Aorta (tissue), 5 donors: ENCODE measurements at places on chromosomes 3 and 15.

GRCh38 chr15:72368899-72369298 lies 6.9 kb downstream of the HEXA start:
- DNase-seq, result peak; percentile 77

GRCh38 chr15:90184786-90185704 lies 16.1 kb upstream of the SEMA4B start:
- DNase-seq, result peak; percentile 90

DNA sequence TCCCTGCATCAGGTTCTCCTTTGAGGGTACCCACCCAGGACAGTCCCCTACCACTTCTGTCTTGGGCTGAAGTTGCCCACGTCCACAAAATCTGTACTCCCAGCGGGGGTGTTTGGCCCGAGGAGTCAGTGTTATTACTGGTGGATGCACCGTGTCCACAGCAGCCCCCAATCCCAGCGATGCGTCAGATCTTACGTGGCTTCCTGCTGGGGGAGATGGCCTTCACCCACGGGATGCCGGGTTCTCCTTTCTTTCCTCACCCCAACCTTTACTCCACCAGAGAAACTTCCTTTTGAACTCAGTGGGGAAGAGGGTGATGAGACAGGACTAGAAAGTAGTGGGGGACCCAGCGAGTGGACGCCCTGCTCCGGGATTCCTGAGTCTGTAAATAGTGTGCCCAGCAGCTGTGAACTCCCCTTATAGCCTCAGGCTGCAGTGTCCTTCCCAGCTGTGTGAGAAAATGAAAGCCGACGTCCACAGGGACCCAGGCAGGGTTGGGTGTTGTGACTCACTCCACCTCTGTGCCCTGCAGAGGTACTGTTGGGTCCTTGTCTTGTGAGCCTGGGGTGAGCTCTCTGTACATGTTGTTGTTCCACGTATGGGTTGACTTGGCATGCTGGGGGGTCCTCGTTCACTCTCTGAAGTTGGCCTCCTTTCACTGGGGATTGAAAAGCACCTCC lies 31.5 kb downstream of the CRTAP start:
- DNase-seq, result no peak

GRCh38 chr3:112333002-112333380 lies at the start of gene CD200:
Gene CD200 (plus strand): TSS chr3:112333156. CDS start chr3:112333213, 57 bp downstream.
- peak; percentile 89 for DNase-seq

- DNase-seq, result no peak
These were observed 133.4 kb downstream of the CHST2 start for GRCh38 chr3:143252931-143253330.

GRCh38 chr3:35659768-35660167 lies 20.4 kb downstream of the ARPP21 start:
- no peak for DNase-seq

- DNase-seq, result peak; percentile 63
These were observed 186.9 kb downstream of the ARRDC4 start for GRCh38 chr15:98147415-98147814.

DNA sequence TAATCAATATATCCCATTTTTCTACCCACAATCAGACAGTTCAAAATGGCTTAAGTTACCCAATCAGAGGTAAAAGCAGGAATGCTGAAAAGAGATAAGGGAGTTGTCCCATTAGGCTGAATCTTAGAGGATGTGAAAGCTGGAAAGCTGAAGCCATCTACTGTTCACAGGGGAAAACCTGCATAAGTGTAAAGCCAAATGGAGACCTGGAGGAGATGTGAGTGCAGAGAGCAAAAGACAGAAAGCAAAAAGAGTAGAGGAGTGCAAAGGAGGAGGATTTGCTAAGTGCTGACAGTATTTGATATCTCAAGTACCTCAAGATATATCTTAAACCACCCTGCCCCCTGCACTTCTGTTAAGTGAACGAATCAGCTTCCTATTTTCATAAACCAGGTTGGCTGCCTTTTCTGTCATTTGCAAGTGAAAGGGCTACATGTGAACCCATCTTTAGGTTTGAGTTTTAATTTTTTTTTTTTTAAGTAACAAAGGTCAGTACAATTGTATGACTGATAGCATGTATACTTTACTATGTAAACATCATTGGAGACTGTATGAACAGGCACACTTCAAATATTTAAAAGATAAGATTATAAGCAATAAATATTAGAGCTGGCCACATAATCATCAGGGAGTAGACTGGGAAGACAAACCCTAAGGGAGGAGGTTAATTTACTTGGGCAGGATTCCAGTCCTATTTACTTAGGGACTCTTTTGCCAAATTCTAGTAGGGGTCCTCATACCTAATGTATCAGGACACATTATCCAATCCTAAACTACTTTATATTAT lies 22.8 kb upstream of the P2RY1 start:
- no peak for DNase-seq

- DNase-seq, result no peak
These were observed 69.4 kb downstream of the SCN10A start for GRCh38 chr3:38746641-38747040.

DNA sequence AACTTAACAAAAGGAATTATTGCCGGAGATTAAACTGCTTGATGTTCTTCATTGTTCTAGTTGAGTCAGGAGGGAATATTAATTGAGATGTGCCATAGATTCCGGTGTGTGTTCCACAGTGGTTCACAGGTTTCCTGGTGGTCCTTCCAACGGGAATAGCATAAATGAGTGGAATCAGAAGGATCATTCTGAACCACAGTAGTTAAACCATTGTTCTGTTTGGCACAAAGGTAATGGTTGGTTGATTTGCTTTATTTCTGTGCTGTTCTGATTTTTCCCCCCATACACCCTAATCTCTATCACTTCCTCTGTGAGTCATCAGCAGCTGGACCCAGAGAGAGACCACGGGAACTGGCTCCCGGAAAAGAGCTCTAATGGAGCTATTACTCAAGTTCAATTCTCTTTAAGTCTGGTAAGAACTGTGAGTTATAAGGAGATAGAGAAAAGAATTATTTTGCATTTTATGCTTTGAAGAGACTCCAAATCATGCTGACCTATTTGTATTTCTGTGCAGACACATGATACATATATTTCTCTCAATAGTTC lies 627.2 kb downstream of the ZIC1 start:
- DNase-seq, result no peak
